Fibroblast of skin of left biceps (primary cell): ENCODE measurements at places on chromosomes 4 and X.

DNA sequence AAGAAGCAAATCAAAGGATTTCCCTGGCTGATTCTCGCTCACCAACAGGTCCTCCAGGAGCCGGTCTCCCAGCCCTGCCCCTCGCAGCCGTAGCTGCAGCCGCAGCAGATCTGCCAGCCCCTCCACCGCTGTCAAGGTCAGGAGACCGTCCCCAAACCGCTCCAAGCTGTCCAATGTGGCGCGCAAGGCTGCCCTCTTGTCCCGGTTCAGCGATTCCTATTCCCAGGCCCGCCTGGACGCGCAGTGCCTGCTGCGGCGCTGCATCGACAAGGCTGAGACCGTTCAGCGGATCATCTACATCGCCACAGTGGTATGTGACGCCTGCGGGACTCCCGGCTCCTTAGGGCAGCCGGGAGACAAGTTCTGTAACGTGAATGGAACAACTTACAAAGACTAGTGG is 25.6 kb downstream of the SPATA18 start:
- no peak for DNase-seq

DNA sequence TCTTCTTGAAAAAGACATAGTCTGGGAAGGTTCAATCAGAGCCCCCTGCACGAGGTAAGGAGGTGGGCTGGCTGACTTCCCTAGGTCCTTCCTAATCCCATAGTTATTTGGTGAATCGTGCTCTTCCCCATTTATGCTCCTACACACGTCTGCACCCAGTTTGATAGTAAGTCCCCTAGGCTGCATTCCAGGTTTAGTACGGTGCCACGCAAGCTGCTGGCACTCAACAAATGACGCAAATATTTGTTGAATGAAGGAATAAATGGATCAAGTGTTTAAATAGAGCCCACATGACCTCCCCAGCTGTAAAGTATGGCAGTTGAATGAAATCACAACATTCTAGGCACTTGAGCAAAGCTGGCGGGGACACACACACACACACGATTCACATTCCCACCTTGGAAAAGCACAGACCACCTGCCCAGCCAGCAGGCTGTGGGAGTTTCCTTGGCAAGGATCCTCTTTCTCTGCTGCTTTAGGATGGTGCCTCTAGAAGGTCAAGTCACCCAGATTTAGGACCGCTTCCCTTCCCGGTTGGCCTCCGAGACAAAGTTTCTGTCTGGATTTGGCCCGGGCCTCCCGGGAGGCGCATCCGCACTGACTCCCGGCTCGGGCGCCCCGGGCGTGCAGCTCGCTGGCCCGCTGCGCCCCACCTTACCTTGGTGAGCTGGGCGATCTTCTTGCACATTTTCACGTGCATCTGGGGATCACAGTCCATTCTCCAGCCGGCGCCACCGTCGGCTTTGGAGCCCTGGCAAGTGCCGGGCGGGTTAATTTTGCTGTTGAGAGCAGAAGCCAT is 721 bp downstream of the FAM184B start:
- no peak for DNase-seq

DNA sequence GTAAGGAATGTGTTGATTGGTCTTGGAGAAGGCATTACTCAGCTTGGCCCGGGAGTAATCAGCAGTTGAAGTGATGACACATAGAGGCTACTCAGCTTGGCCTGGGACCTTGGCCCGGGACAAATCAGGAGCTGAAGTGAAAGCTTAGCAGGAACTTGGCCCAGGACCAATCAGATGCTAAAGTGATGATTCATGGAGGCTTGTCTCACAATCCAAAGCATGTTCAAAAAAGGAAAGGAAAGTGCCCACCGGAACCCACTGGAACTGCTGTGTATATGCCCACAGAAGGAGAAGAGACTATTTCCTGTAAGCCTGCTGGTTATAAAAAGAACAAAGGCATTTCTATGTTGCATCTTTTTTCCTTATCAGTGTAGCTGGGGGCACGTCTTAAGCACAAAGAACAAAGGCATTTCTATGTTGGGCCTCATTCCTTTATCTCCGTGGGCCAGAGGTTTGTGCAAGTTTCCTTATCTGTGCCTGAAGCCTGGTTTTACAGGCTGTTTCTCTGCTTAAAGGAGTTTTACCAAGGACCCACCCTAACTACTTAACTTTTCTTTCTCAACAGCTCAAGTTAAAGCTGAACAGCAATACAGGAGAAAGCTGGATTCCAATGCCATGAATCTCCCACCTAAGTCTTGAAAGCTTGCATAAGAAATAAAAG is 1176.7 kb downstream of the NLGN4X start:
- peak; percentile 54 for DNase-seq

DNA sequence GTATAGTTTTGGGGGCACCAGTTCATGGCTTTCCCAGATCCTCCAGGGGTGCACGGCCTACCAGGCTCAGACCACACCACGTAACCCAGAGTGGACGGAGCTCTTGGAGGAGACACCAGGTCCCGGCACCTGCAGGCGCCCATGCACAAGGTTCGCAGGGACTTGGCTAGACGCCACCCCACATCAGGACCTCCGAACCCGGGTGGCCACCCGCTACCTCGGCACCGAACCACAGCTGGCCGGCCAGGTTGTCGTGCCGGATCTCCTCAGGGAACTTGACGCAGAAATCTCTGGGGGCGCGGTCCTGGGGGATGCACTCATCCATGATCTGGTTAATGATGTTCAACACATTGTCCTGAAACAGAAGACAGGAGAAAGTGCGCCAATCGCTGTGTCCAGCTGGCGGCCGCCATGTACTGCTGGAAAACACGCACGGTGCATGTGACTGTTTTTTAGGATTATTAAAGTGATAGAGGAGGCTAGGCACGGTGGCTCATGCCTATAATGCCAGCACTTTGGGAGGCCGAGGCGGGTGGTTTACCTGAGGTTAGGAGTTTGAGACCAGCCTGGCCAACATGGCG is 77.1 kb downstream of the ZFYVE28 start:
- no peak for DNase-seq

DNA sequence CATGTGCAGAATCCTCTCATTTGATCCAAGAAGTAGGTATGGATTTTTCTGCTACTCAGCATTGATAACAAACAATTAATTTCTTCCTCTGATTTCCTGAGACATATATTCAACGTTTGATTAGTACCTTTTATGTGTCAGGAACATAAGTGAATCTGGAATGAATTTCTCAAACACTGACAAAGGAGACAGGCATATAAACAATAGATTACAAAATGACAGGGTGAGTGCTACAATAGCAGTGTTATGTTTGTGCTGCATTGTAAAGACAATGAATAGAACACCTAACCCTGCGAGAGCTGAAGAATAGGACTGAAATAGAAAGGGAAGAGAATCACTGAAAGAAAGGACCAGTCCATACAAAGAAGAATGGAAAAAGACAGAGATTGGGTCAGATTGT is 52.9 kb downstream of the ARHGAP24 start:
- DNase-seq: no peak

GRCh38 chr4:57426779-57427395 is 316.7 kb upstream of the IGFBP7 start:
- peak; percentile 12 for DNase-seq

DNA sequence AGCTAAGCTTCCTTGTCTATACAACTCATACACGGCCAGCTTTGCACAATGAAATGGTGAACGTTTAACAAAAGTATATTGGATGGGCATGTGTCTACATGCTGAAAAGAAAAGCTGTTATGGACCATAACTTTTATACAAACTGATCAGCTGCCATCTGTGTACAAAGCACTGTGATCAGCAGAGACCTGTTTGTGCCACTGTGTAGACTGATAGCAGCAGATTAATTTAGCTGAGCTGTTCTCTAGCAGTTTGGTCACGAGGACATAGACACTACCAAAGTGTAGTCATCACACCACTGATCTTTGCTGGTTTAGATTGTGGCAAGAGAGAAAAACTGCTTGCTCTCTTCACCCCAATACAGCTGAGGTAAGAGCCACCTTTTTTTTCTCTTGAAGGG is 124.5 kb downstream of the RAPGEF2 start:
- DNase-seq: no peak

GRCh38 chr4:147821555-147821954 is 89.7 kb downstream of the ARHGAP10 start:
- no peak for DNase-seq

DNA sequence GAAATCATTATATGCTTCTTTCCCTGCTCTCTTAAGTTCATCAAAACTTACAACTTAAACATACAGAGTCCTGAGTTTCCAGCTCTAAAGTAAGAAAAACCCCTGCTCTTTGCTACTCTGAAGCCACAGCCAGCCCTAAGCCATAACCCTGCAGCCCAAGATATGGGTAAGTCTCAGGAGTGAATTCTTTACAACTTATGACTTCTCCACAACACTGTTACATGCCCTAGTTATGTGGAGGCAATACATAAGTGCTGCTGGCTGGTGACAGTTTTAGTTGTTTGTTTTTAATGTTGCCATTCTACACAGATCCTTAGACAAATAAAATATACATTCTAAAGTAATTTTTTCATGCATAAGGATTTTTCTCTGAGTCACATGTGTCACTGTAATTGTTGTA is 100.2 kb downstream of the FBXO8 start:
- no peak for DNase-seq

DNA sequence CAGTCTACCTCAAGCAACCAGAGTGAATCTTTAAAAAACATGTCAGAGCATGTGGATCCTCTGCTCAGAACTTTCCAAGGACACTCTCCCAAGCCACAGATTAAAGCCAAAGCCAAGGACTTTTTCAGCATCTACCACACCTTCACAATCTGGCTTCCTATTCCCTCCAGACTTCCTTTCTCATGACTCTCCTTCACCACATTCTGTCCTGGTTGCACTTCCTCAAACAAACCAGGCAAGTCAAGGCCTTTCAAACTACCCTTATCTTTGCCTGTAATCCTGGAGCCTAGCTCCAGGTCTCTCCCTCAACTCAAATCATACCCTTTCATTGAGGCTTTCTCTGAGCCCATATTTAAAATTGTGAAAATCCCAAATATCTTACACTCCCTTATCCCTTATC is 191.6 kb upstream of the GALNTL6 start:
- no peak for DNase-seq

GRCh38 chr4:19230906-19231545 is 1020.7 kb upstream of the SLIT2 start:
- DNase-seq: no peak

DNA sequence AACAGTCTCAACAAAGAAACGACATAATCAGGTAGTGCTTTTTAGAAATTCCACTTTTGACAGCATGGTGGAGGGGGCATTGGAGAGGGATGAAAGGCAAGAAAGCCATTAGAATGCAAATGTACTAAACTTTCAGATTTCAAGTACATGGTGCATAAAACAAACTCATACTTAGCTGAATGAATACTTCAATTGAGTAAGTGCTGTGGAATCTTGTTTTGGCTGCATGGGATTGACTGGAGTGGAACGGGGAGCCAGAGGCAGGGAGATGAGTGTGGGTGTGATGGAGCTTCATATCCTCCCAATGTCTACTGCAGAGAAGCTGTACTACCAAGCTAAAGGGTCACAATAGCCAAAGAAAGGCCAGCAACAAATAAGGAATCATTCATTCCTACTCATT is 52.4 kb downstream of the USP46 start:
- DNase-seq: no peak
